Omental fat pad (tissue), 4 donors: ENCODE measurements at places on chromosomes 3 and 15. TPM values are rescaled to one million over a fixed set of nuclear protein-coding genes. Genes with fewer than 3 reads are reported as not detected.

Gene PPM1M
- total RNA-seq, result 21.0 TPM

GRCh38 chr3:108877901-108878300, 55.3 kb downstream of the TRAT1 start:
- no peak for DNase-seq

DNA sequence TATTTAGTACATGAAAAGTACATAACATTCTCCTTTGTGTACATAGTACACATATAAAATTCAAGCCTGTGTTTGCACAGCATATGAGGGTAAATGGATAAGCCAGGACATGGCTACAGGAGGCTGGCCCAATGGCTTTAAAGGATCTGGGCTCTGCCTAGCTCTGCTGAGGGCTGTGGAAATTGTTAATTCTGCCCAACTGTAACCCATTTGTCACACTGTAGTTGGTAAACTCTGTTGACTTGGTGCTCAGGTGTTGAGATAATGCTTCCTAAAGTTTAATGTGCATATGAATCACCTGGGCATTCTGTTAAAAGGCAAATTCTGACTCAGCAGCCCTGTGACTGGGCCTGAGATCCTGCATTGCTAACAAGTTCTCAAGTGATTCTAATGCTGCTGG, 196.5 kb upstream of the ZPLD1 start:
- no peak for DNase-seq

DNA sequence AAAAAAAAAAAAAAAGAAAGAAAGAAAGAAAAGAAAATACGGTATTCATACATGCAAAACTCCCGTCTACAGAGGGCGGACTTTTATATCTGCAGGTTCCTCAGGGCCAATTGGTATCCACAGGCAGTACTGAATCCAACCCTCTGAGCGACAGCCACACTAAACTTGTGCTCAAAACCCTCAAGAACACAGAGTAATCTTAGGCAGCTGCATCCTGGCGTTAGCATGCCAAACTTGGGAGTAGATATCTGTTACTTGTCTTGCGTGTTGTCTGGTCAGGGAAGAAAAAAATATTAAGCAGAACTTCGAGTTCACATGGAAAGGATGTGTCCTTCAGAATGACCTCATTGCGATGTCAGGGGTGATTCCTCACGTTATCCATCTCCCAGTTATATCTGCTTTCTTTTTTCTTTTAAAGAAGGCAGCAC, 12.8 kb downstream of the SNAP23 start:
- no peak for DNase-seq

DNA sequence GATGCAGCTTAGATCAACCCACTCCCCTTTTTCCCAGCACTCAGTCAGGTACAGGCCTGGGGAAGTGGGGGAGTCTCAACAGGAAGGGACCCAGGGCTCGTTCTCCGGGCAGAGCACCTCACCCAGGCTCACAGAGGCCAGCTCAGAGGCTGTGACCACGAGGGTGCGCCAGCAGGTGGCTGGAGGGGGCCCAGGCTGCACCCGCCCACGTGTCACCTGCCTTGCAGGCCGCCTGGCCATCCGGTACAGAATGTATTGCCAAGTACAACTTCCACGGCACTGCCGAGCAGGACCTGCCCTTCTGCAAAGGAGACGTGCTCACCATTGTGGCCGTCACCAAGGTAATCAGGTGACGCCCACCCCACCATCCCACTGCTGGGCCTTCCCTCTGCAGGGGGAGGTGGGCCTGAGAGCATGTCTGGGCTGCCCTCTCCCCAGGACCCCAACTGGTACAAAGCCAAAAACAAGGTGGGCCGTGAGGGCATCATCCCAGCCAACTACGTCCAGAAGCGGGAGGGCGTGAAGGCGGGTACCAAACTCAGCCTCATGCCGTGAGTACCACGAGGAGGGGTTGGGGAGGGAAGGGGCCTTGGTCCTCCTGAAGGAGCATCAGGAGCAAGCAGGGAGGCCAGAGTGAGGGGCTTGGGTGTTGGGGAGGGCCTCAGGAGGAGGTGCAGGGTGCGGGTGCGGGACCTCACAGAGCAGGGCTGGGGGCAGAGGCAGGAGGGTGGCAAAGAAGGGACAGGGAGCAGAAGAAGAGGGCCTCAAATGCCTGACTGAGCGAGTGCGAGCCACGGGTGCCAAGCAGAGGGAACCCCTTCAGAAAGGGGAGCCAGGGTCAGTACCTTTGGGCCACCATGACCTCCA, 14.0 kb upstream of the LMAN1L start:
- no peak for DNase-seq

DNA sequence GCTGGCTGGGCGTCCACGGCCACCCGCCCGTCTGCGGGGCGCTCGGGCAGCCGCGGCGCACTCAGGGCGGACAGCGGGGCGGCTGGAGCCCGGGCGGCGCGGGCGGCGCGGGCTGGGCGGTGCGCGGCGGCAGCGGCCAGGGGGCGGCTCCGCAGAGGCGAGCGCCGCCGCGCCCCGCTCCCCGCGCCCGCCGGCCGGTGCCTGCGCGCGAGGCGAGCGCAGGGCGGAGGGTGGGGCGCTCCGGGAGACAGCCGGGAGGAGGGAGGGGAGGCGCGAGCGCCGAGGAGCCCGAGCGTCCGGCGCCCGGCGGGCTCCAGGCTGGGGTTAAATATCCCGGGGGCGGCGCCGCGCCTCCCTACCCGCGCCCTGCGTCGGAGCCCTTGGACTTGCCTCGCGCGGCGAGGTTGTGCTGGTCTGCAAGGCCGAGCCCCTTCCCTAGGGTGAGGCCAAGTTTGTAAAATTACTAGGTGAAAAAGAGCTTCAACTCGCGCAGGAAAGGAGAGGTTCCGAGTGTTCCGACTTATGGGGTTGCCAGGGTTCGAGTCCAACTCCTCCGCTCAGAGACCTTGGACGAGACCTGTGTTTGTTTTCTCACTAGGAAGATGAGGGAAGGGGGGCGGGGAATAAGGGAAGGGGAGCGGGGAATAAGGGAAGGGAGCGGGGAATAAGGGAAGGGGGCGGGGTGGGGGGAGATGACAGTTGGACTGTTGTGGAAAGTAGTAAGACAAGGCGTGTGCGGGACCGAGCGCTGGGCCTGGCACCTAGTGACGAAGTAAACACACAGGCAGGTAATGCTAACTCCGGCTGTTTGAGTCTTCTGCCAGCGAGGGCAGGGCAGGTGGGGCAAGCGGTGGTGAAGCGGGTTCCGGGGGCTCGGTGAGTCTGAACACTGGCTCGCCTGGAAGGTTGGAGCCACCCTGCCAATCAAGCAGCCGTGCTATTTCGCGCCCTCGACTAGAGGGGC, at the start of gene TNFAIP8L3:
TNFAIP8L3 (minus strand) TSS at position 301 of the 964 bp plus-strand sequence. CDS start 311 bp downstream, outside the sequence.
- no peak for DNase-seq

DNA sequence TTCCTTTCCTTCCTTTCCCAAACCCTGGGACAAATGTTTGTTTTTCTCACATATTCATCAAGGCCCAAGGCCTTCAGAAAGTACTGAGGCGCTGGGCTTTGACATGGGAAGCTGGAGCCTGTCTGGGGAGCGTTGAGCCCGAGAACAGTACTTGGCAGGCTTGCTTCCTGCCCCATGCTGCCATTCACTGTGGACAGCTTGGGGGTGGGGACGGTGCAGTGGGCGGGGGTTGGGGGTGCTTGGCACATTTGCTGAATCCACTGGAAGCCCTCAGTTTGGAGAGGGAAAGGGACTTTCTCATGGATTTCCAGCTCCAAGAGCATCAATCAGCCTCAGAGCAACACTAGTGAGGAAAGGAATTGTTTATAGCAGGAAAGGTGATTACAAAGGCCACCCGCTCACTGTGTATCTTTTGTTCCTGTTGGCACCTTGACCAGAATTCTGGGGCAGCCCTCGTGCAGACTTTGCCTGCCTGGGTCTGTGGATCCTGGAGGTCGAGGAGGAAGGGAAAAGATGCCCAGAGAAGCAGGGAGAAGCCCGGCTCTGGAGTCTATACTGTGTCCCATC, 199.8 kb upstream of the RGMA start:
- no peak for DNase-seq

GRCh38 chr3:107367353-107367752, 9.9 kb upstream of the CCDC54 start:
- no peak for DNase-seq

- DNase-seq, result no peak
These were observed 116.8 kb downstream of the EPHB1 start for GRCh38 chr3:134911586-134912548.

GRCh38 chr3:27659279-27660021, 62.7 kb downstream of the EOMES start:
- DNase-seq, result no peak
